NCI-H510A treated with DMSO at 0.1 percent for 48 hours (cell line): ENCODE measurements at places on chromosomes 16 and 17.

- DNase-seq = no peak
Measured at GRCh38 chr16:73142053-73142854, 94.3 kb upstream of the ZFHX3 start.

DNA sequence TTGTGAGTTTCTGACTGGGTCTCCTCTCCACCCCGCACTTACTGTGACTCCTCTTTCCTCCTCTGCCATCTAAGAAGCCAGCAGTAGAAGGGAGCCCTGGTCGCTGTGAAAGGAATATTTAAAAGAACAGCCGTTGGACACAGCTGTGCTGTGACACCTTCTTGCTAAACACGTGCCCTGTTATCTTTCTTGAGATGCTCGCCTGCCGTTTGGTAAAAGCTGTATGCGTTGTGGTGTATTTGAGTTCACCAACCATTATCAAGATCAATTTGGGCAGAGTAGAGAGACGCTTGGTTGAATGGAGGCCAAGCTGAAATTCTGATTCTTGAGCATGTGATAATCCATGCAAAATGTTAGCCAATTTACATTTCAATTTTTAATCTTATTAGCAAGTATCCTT, 3.8 kb downstream of the GID4 start:
- no peak for DNase-seq

- peak; percentile 43 for DNase-seq
Measured at GRCh38 chr17:62966426-62967204, 580 bp downstream of the TANC2 start.

DNA sequence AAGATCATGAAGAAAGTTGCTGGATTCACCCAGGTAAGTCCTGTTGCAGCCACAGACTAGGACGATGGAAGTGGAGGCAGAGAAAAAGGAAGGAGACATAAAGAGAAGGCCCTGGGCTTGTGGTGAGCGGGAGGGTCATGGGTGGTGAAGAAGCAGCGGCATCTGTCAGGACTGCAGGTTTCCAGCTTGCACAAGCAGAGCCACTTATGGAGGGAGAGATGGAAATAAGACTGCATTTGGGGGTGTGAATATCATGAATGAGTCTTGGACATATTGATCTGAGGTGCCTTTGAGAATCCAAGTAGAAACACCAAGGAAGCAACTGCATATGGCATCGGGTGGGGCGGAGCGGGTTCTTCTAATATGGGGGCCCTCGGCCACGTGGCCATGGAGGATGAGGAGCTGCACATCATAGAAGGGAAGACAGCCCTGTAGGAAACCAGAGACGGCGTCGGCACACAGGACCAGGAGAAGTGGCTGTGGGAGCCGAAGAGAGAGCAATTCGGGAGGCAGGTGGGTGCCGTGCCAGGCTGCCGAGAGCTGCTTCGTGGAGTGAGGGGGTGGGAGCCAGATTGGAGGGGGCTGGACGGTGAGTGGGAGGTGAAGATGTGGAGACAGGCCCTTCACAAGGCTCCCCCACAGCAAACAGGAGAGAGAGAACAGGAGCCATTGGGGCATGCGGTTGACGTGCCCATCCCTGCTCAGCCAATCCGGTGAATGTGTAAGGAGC, 243.5 kb downstream of the GSG1L start:
- DNase-seq = no peak

- peak; percentile 42 for DNase-seq
Measured at GRCh38 chr16:13351601-13352217, 450.3 kb downstream of the SHISA9 start.

DNA sequence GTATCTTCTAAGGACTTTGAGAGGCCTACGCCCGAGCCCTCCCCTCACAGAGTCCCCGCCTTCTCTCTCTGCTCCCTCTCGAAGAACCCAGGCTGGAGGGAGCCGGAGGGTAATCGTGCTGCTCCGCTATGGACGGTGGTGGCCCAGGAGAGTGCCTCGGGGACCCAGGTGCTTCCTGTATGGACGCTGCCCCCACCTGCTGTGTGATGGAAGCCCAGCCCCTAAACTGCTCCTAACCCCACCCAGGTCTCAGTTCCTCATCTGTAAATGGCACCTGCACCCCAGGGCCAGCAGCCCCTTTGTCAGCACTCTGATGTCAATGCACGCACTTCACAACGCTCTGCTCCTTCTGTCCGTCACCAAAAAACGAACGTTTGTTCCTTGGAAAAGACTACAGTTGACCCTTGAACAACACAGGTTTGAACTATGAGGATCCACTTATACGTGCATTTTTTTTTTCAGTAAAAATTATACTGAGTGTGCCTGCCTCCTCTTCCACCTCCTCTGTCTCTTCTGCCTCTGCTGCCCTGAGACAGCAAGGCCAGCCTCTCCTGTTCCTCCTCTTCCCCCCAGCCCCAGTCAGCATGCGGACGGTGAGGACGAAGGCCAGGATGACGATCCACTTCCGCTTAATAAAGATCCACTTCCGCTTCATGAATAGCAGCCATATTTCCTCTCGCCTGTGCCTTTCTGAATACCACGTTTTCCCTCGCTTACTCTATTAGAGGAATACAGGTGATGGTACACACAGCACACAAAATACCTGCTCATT, 118.3 kb downstream of the BANP start:
- no peak for DNase-seq

DNA sequence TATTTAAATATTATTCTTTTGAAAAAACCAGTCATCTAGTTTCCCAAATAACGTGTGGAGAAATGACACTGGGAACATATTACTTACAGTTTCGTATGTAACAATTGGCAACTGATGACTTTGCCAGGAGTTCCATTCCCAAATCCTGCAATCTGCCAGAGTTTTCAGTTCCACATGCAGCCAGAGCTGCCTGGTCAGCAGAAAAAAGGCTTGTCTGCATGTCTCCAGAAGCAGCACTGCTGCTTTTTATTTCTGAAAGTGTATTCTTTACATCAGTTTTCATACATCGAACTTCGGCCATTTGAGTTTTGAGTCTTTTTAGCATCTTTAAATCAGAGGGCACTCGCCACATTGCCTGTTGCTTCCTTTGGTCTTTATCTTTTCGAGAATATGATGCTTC, 78.4 kb downstream of the TRIM37 start:
- DNase-seq = no peak

- DNase-seq = no peak
Measured at GRCh38 chr17:45813048-45813725, 29.1 kb downstream of the CRHR1 start.

GRCh38 chr16:51161440-51162195, 10.5 kb upstream of the SALL1 start:
- peak; percentile 9 for DNase-seq

- DNase-seq = no peak
Measured at GRCh38 chr17:10380631-10381408, 8.0 kb upstream of the MYH13 start.

GRCh38 chr16:53224951-53225533, 170.3 kb downstream of the CHD9 start:
- no peak for DNase-seq

GRCh38 chr17:2551493-2551892, 39.8 kb upstream of the METTL16 start:
- no peak for DNase-seq

GRCh38 chr17:77291591-77292386, 151.0 kb downstream of the SEC14L1 start:
- no peak for DNase-seq

- DNase-seq = no peak
Measured at GRCh38 chr16:87464691-87465300, 28.0 kb downstream of the ZCCHC14 start.

- no peak for DNase-seq
Measured at GRCh38 chr16:2591476-2592240, 53.8 kb downstream of the PDPK1 start.

DNA sequence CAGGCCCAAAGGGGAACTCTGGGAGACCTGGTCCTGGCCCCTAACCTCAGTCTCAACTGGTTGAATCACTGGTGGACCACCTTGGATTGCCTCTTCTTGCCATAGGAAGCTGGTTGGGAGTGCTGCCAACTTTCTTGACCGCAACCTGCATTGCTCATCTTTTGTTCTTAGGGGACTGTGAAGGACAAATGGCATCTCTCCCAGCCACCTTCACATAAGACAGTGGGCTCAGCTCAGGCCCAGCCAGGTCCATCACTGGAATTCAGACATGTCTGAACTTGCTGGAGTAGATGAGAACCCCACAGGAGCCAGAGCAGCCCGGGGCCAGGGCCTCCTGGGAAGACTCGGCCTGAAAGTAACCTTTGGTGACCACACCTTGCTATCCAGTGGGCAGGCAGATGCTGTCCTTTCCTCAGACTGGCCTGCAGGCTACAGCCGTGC, 18.8 kb downstream of the ADORA2B start:
- no peak for DNase-seq

- DNase-seq = peak; percentile 30
Measured at GRCh38 chr16:2919511-2920255, 8.0 kb downstream of the FLYWCH1 start.

GRCh38 chr16:20740007-20740883, 1.4 kb downstream of the THUMPD1 start:
- DNase-seq = peak; percentile 20

DNA sequence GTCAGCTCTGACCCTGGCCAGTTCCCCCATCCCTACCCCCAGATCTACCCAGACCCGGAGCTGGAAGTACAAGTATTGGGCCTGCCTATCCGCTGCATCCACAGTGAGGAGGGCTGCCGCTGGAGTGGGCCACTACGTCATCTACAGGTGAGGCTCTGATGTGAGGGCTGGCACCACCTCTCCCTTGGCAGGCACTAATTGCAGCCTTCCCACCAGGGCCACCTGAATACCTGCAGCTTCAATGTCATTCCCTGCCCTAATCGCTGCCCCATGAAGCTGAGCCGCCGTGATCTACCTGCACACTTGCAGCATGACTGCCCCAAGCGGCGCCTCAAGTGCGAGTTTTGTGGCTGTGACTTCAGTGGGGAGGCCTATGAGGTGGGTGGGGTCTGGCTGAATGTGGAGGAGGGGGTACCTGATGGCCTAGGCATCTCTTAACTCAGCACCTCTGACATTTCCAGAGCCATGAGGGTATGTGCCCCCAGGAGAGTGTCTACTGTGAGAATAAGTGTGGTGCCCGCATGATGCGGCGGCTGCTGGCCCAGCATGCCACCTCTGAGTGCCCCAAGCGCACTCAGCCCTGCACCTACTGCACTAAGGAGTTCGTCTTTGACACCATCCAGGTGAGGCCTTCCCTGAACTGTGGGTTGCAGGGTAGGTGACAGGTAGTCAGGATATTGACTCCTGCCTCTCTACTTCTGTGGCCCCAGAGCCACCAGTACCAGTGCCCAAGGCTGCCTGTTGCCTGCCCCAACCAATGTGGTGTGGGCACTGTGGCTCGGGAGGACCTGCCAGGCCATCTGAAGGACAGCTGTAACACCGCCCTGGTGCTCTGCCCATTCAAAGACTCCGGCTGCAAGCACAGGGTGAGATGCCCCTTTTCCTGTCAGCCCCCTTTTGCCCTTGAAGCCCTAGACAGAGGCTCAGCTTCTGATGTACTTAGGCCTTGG, 4.3 kb downstream of the TRAF4 start:
- no peak for DNase-seq

DNA sequence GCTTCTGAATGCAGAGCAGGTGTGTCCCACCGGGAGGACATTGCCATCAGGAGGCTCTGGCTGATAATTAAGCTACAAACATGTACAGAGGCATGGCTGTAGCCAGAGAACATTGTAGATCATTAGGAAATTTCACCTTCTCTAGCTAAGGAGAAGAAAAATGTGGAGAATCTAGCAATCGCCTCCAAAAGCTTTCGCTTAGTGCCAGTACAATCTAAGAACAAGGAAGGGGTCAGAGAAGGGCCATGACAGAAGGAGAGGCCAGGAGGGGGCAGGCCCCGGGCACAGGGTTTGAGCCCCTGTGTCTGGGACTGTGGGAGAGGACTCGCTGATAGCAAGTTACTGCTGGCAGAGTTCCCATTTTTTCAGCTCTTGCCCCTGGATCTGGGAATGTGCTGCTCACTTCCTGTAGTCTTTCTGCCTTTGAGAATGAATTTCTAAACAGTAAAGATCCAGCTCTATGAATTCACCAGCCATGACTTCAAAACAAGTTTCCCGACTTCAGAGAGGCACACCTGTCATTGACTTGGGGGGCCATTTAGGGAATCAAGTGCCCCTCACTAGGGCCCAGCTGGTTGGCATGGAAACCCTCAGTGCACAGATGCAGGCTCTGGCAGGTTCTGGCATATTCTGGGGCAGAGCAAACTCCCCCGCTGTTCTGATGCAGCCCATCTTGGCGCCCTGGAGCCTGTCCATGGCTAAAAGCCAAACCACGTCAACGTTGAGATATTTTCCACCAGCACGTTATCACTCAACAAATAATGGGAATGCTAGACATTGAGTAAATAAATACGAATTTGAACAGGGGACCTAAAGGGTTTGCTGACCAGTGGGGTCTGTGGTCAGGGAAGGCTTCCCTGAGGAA, 59.5 kb upstream of the CACNG4 start:
- peak; percentile 77 for DNase-seq

GRCh38 chr17:71164561-71164960, 956.3 kb upstream of the SOX9 start:
- DNase-seq = peak; percentile 36

GRCh38 chr17:66459811-66460270, 157.4 kb downstream of the PRKCA start:
- DNase-seq = no peak

GRCh38 chr16:84132527-84133285, 12.3 kb downstream of the HSDL1 start:
- DNase-seq = no peak

DNA sequence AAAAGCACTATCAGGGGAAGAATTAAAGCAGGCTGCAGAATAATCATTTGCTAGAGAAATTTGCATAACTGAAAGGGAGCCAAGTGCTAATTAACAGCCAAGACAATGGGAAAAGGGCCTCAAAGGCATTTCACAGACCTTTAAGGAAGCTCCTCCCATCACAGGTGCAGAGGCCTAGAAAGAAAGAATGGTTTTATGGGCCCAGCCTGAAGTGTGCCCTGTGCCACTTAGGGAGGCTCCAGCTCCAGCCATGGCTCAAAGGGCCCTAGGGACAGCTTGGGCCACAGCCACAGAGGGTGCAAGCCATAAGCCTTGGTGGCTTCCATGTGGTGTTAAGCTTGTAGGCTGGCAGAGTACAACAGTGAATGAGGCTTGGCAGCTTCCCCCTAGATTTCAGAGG, 50.1 kb downstream of the RNF112 start:
- peak; percentile 5 for DNase-seq

DNA sequence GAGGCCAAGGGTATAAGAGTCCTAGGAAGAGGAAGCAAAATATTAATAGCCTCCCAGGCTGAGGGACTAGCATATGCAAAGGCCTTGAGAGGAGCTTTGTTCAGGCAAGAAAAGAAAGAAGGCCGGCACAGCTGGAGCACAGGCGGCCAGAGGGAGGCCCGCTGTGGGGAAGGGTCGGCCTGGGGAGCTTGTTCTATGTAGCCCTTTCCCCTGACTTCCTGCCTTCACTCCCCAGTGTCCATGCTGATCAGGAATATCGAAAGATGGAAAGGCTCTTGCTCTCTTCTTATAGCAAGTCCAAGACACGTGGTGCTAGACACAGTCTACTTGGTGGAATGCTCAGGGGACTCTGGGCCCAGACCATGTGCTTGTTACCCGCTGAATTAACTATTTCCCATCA, 27.4 kb upstream of the HAS3 start:
- no peak for DNase-seq

- no peak for DNase-seq
Measured at GRCh38 chr16:66741169-66741900, 10.1 kb downstream of the DYNC1LI2 start.
